ENCODE measurements at places on chromosomes 5 and 9. TPM values are rescaled to one million over a fixed set of nuclear protein-coding genes. Genes with fewer than 3 reads are reported as not detected.

DNA sequence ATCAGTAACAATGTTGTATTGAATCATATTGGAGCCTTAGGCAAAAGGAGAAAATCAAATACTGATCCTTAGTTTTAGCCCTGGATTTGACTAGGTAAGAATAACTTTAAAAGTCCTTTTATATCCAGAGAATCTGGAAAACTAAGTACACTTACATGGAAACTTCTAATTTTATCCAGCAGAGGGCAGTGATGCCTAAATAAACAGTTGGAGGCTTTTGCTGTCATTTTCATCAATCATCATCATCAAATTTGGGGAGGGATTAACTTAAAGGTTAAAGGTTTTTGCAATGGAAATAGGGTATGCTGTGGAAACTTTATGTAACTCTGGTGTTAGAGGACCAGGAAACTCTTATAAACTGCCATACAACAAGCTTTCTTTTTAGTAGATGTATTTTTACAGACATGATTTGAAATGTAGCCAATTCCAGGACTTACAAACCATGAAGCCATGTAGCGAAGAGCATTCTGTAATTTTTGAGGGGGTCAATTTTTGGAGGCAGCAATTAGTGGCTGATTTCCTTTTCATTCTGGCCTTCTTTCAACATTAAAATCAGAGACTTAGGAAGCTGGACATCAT is 112.7 kb downstream of the OSTF1 start:
- no peak for DNase-seq

DNA sequence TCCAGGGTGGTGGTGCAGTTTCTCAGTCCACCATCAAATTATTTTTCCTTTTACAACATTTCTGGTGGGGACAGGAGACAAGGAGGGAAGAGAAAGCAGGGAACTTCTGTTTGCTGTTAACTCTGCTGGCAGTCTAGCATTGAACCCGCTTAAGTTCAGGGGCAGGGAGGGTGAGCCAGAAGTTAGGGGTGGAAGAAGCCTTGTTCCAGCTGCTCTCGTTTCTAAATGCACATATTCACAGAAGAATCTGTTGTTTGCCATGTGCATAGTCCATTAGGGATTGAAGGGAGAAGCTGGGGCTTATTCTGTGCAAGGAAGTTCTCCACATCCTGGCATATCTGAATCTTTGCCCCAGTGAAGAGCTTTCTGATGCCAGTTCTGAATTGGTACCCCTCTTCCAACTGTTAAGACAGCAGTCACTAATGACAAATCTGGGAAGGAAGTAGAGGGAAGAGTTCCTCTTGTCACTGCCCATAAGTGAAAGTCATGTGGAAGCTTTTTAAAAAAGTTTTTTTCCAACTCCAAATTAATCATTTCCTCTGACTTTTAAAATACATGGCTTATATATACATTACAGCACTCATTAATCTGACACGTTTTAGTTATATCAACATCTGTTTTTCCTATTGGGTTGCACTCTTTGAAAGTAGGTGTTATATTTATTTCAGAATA is 32.6 kb upstream of the ACOT12 start:
- DNase-seq: no peak

- no peak for DNase-seq
These were observed 108.8 kb downstream of the TENT4A start for GRCh38 chr5:6822068-6822467.

The BTNL9 gene
- total RNA-seq: not detected

The SLC1A3 gene
- 0.37 TPM for total RNA-seq

The FAM169A gene
- total RNA-seq: 8.4 TPM

The SPATA31D4 gene
- total RNA-seq: not detected

The MYMK gene
- total RNA-seq: not detected

Measured in CD8-positive, alpha-beta memory T cell (primary cell).